ENCODE measurements at places on chromosomes 13 and 19. TPM values are rescaled to one million over a fixed set of nuclear protein-coding genes. Genes with fewer than 3 reads are reported as not detected.

Gene WIZ
- total RNA-seq, result 15.2 TPM

Gene SLC1A6
- total RNA-seq, result not detected

Gene CYSLTR2
- not detected for total RNA-seq

Gene MEX3D
- 62.6 TPM for total RNA-seq

Gene FSD1
- 16.0 TPM for total RNA-seq

Gene ZNF284
- 2.9 TPM for total RNA-seq

Gene CRLF1
- total RNA-seq, result not detected

Gene LTBP4
- 11.6 TPM for total RNA-seq

Gene PSPN
- 0.93 TPM for total RNA-seq

Gene ZNF208
- 0.13 TPM for total RNA-seq

Gene ANO8
- total RNA-seq, result 3.2 TPM

Gene GPC6
- 0.13 TPM for total RNA-seq

Gene MCEMP1
- total RNA-seq, result not detected

All from thoracic aorta endothelial cell (primary cell).